ENCODE measurements at places on chromosomes 16 and 17.

DNA sequence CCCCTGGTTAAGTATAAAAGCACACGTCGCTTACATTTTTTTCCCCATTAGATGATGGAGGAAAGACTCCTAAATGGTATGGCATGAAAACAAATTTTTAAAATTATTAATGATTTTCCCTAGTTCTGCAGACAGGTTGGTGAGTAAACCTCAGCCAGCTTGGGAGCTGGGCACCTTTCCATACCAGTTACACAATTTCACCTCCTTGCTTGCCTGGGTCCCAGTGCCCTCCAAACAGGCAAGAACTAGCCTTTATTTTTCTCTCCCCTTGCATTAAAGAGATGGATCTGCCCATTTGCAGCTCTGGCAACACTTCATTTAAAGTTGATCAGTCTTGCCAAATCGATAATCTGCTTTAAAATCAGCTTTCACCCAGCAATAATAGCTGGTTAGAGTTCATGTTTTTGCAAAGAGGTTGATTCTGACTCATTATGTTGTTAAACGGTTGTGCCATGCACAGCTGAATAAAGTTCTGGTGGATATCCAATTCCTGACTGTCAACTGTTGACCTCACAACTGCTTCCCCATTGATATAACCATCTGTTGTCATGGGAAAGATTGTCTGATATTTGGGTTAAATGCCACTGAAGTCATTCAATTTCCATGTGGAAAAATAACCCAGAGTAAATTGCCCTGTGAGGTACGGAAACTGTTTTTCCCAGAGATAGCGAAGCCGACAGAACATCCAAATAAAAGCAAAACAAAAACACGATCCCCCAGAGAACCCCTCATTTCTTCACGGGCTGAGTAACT, 1.3 kb downstream of the C17orf58 start:
- DNase-seq = no peak

DNA sequence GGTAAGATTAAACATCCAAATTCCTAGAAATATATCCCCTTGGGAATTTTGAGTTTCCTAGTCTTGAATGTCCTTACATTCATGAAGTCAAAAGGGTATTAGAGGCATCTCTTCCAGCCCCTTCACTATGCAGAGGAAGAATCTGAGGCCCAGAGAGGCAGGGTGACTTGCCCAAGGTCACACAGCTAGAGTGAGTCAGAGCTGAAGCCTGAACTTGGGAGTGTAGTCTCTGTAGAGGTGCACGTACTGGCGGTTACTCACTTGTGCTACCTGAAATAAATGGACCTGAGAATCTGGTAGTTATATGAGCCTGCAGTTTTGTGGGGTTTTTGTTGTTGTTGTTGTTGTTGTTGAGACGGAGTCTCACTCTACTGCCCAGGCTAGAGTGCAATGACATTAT, 164.0 kb downstream of the XYLT1 start:
- DNase-seq = no peak

DNA sequence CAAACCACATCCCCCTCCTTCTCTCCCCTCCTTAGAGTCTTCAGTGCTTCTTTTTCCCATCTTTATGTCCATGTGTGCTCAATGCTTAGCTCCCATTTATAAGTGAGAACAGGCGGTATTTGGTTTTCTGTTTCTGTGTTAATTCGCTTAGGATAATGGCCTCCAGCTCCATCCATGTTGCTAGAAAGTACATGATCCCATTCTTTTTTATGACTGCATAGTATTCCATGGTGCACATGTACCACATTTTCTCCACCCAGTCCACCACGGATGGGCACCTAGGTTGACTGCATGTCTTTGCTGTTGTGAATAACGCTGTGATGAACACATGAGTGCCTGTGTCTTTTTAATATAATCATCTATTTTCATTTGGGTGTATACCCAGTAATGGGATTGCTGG, 44.3 kb downstream of the SLC39A11 start:
- no peak for DNase-seq

DNA sequence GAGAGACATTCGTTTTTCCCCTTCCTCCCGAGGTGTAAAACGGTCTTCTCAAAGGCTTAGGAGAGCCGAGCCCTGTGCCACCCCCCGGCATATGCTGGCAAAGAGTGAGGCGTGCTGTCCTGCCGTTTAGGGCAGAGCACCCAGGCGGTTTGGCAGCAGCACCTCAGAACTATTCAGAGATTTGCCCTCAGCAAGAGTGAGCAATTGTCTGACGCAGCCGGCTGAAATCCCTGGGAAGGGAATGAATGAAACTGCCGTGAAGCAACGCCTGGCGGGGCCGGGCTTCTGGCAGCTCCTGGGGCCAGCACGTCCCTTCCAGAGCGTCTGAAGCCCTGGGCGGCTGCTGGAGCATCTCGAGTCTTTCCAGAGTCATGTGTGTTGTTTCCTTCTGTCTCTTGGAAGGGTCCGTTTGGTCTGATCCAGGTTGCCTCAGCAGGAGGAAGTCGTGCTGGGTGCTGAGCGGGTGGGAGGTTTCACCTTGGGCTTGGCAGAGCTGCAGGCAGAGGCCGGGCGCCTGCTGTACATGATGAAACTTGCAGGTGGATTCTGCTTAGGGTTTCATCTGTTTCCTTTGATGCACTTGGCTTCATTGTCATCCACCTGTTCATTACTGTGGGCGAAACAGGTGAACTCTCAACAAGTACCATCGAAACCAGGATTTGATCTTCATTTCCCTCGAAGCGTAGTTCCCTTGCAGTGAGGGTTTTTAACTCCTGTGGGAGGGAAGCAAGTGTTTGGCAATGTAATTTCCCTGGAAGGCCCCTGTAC, 35.4 kb downstream of the TBCD start:
- no peak for DNase-seq

DNA sequence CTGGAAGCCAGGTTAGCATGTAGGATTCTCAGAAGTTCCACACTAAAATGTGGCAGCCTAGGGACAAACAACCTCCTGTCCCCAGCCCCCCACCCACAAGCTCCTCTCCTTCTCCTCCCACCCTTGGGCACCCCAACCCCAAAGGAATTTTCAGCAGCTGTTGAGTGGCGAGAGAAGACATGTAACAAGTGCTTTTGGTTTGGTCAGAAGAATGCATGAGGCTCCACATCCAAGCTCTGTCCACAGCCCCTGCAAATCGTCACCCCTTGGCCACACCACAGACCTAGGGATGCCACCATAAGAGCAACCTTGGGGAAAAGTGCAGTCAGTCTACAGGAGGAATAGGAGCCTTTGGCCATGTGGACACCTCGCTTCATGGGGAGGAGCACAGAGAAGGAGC, 11.9 kb upstream of the RAB37 start:
- no peak for DNase-seq

DNA sequence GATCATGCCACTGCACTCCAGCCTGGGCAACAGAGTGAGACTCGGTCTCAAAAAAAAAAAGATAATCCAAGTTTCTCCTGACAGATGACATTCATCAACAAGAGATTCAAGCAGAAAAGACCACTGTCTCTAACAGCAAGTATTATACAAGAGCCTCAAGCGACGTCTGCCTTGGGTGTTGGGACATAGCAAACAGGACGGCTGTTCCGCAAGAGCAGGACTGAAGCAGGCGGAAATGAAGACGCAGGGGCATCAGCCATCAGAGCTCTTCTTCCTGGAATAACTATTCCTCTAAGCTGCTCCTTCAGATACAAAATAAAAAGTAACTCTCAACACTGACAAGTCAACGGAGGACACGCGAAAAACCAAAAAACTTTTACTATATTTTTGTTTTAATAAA, 54.0 kb downstream of the ANKRD11 start:
- no peak for DNase-seq

DNA sequence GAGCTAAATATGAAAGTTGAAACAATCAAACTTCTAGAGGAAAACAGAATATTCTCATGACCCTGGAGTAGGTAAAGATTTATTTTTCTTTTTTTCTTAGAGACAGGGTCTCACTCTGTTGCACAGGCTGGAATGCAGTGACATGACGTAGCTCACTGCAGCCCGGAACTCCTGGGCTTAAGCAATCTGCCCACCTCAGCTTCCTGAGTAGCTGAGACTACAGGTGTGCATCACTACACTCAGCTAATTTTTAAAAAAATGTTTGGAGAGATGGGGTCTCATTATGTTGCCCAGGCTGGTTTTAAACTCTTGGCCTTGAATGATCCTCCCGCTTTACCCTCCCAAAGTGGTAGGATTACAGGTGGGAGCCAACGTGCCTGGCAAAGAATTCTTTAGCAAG, 15.5 kb downstream of the IKZF3 start:
- no peak for DNase-seq

Data from effector memory CD4-positive, alpha-beta T cell (primary cell).